ENCODE measurements at places on chromosomes 6 and 20. TPM values are rescaled to one million over a fixed set of nuclear protein-coding genes. Genes with fewer than 3 reads are reported as not detected.

DNA sequence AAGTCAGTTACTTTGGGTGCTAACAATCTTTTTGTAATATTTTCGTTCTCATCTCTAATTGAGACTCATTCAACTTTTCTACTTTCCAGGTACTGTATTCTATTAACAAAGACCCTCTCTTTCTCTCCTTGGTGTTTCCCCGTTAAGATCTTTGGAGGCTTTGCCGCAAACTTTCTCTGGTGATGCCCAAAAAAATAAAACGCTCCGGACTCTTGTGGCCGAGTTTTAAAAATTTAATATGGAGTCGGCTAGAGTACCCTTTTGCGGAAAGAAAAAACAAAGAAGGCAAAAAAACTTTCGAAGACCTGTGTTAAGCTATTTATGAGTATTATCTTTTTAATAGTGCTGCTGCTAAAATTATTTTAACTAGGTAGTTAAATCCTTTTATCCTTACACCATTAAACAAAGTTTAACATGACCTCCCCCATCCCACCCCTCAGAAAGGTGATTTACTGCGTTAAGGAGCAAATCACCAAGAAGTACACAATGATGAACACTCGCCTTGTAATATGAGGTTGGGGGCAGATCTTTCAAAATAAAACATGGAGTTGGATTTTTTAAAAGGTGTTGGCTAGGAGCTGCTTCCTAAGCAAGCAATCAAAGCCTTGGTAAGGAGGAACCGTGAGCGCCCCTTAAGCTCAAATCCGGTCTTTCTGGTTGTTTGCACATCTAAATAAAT, 10.0 kb downstream of the SIM1 start:
- DNase-seq: no peak

GRCh38 chr6:162069995-162070394, 657.6 kb downstream of the PRKN start:
- no peak for DNase-seq

The APOBEC2 gene
- 0.32 TPM for polyA plus RNA-seq

GRCh38 chr20:47985092-47985850, 200.0 kb upstream of the SULF2 start:
- no peak for DNase-seq

DNA sequence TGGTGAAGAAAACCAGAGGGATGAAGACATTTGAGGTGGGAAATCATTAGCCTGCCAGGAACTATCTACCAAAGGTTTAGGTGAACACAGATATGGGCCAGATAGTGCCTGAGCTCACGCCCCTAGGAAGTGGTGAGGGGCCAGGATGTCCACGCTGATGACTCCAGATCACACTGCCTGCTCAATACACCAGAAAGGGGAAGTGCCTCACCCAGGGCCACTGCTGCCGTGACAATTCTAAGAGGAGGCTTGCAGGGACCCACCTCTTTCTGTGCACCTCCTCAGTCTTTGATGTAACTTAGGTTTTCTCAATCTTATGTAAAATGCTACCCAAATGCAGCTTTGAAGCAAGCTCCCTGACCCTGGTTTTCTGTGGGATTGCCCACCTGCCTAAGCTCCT, 5.4 kb upstream of the RAB44 start:
- DNase-seq: no peak

- peak; percentile 83 for DNase-seq
These were observed 1.3 kb downstream of the TUBB start for GRCh38 chr6:30721198-30722024.

DNA sequence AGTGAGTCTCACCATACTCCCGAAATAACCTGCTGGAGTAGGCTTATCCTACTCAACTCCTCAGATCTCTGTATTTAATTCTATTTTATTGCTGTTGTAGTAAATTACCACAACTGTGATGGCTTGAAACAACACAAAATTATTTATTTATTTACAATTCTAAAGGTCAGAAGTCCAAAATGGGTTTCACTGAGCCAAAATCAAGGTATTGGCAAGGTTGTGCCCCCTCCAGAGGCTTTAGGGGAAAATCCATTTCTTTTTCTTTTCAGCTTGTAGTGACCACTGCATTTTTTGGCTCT, 869 bp upstream of the SLC17A2 start:
- no peak for DNase-seq

DNA sequence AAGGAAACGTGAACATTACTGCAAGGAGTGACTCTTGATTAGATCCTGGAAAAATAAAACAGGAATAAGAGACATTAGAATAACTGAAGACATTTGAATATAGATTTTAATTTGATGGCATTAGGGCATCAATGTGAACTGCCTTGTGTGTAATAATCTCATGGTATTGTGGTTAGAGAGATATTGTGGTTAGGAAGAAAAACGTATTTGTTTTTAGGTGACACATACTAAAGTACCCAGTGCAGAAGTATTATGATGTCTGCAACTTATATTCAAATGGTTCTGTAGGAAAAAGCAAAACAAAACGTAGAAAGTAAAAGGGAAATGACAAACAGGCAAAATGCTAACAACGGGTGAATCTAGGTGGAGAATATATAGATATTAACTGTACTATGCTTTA, 65.9 kb upstream of the OGFRL1 start:
- no peak for DNase-seq

GRCh38 chr6:125944434-125944816, 12.1 kb upstream of the HINT3 start:
- peak; percentile 33 for DNase-seq

The LGSN gene
- 0.85 TPM for polyA plus RNA-seq

GRCh38 chr6:139545206-139546105, 171.0 kb upstream of the CITED2 start:
- DNase-seq: no peak
